ENCODE measurements at places on chromosomes 2 and 18.

DNA sequence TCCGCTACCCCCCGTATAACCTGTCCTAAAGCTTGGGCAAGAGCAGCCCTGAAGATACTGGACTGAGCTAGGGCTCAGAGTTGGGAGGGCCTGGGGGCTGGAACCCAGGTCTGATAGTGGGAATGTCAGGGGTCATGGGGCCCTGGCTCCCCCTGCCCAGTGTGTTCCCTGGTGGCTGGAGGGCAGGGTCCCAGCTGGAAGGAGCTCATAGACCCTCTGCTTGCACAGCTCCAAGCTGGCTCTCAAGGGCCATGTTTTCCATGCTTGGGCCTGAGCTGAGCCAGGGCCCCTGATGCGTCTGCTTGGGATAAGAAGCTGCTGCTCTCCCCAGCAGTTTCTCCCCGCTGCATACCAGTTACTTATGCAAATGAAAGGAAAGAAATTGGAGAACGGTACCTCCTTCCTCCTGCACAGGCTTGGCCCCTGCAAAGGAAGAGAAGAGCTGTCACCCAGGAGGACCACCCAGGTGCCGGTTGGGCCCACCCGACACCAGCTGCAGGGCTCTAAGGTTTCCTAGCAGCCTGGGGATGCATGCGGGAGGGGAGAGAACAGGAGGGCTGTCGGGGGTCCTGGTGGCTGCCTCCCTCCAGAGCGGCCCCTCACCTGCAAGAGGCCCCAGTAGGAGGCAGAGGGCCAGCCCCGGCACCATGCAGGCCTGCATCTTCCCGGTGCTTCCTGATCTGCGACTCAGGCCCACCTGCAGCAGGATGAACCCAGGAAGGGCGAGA is 628 bp downstream of the OTOS start:
- DNase-seq, result no peak

DNA sequence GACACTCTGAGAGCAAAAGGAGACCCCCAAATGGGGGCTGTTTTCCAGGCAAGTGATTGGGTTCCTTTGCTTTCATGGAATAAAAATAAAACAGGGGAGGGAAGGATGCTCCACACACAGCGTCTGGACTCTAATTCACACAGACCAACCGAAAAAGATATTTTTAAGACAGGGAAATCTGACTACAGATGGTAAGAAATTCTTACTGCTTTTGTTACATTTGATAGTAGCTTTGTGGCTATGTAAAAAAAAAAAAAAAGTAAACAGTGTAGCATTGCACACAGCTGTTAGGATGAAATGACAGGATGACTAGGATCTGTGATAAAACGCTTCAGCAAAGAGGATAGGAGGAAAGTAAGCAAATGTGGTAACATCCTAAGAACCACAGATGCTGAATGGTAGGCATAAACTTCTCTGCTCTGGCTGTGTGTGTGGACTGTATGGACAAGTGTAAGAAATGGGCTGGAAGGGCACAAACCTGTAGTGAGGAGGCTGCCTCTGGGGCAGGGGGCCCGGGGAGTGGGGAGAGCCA is 207.6 kb downstream of the ANAPC1 start:
- no peak for DNase-seq

- DNase-seq, result no peak
Measured at GRCh38 chr2:238427435-238428162, 872 bp downstream of the ASB1 start.

GRCh38 chr18:3712491-3712890 is 262.5 kb downstream of the TGIF1 start:
- DNase-seq, result no peak

- DNase-seq, result no peak
Measured at GRCh38 chr2:170533156-170533555, 182.0 kb upstream of the SP5 start.

DNA sequence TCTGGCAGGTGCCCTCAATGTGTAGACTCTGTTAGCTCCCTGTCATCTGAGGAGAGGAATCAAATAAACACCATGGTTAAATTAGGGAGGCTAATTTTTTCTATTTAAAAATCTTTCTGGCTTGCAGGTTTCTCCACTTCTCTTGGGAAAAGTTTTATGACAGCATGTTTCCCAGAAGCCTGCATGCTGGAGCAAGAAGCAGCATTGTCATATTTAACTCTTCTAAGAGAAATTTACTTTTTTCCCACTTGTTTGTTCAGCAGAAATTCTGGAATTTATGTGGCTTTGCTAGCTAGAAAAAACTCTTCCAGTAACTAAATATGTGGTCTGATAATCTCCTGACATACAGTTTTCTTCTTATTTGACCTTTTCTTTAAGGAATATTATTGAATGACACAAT is 230.5 kb downstream of the PARD3B start:
- DNase-seq, result no peak

DNA sequence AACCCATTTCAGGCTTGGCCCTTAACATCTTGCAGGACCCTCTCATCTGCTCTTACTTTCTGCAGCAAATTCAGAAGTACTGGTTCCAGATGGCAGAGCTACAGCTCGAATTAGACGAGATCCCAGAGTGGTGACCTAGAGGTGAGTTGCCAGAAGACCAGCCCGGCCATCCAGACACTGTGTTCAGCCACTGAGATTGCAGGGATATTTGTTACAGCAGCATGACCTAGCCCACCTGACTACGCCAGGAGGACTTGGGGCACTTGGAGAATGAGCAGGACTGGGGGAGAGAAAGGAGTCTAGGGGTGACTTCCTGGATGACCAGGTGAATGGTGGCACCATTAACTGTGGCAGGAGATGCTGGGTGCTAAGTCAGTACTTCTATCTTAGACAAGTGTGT is 67.2 kb upstream of the ID2 start:
- no peak for DNase-seq

- no peak for DNase-seq
Measured at GRCh38 chr18:74528478-74528877, 5.8 kb upstream of the CNDP1 start.

DNA sequence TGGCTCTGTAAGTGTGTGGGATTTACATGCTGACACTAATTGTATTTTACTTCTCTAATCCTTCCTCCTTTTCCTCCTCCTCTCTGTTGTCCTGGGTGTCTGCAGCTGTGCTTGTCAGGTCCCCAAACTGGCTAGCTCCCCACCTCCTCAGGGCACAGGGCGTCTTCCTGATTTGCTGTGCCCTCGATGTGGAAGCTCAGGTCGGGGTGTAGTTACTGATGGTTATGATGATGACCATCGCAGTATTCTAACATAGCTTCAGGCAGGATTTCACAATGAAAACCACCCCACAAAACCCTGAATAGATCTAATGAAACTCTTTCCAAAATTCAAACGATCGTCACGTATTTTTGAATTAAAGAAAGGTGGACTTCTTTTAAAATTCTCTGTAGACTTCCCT is 428.4 kb downstream of the TGIF1 start:
- DNase-seq, result no peak

DNA sequence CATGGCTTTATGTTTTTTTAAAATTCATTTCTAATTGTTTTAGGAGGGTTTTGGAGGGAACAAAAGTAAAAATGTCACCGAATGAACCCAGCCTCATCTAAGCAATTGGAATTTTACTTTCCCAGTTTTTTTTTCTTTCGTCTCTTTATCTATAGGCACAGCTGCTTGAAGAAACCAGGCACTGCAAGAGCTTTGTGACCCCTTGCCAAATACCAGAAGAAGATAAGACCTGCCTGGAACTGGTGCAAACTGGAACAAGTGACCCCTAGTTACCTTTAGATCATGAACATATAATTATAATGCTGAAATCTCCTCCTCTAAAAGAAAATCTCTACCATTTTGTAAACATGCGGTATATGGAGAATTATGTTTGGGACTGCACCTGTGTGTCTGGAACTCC is 100.9 kb downstream of the TSN start:
- no peak for DNase-seq

- DNase-seq, result no peak
Measured at GRCh38 chr2:64735504-64735903, 81.8 kb upstream of the SERTAD2 start.

GRCh38 chr2:46381263-46381849 is 84.1 kb downstream of the EPAS1 start:
- DNase-seq, result no peak

- DNase-seq, result no peak
Measured at GRCh38 chr2:43430489-43430888, 165.3 kb downstream of the THADA start.

DNA sequence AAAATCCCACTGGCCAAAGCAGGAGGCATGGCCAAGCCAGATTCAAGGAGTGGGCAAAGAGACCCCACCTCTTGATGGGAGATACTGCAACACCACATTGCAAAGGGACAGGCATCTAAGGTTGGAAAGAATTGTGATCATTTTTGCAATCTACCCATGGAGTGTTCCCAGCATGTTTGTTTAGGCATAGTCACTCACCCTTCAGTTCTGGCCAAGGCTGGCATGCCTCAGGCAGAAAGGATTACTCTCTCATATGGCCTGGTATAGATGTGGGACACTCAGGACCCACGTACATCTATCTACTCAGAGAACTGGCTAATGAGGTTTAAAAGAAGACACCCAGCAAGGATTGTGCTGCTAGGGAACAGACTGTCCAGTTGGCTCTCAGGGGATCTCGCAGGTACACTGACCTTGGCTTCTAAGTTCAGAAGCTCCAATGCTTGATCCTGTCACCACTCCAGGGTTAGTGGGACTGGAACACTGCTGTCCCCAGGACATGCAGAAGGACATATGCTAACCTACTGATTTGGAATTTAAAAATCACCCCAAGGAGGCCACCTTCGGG is 183.7 kb downstream of the KLHL29 start:
- DNase-seq, result no peak

- DNase-seq, result no peak
Measured at GRCh38 chr2:17765398-17765797, 11.5 kb downstream of the GEN1 start.

- no peak for DNase-seq
Measured at GRCh38 chr2:135555311-135555710, 24.0 kb downstream of the R3HDM1 start.

- no peak for DNase-seq
Measured at GRCh38 chr2:238861013-238861730, 13.3 kb downstream of the TWIST2 start.

GRCh38 chr2:10452312-10452711 is 4.2 kb upstream of the ODC1 start:
- DNase-seq, result no peak

GRCh38 chr18:69786427-69786826 is 161.2 kb downstream of the CD226 start:
- no peak for DNase-seq

GRCh38 chr18:31513189-31513935 is 15.4 kb downstream of the DSG2 start:
- no peak for DNase-seq

DNA sequence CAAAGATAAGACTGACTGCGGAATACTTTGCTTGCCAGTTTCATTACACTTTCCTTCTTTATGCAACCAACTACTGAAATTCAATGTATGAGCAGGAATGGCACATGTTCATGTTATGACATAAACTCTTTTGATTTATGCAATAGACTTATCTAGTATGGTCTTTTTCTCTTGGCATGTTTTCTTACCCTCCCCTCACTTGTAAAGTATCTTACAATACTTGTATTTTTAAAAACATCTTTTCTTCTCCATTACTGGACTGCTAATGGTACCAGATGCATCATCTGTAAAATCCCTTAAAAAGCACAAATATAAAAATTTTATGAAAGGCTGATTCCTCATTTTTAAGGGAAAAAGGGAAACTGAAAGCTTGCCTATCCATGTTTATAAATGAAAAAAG is 373.8 kb downstream of the ZEB2 start:
- no peak for DNase-seq

- no peak for DNase-seq
Measured at GRCh38 chr18:76255070-76255683, 239.9 kb downstream of the ZNF516 start.

DNA sequence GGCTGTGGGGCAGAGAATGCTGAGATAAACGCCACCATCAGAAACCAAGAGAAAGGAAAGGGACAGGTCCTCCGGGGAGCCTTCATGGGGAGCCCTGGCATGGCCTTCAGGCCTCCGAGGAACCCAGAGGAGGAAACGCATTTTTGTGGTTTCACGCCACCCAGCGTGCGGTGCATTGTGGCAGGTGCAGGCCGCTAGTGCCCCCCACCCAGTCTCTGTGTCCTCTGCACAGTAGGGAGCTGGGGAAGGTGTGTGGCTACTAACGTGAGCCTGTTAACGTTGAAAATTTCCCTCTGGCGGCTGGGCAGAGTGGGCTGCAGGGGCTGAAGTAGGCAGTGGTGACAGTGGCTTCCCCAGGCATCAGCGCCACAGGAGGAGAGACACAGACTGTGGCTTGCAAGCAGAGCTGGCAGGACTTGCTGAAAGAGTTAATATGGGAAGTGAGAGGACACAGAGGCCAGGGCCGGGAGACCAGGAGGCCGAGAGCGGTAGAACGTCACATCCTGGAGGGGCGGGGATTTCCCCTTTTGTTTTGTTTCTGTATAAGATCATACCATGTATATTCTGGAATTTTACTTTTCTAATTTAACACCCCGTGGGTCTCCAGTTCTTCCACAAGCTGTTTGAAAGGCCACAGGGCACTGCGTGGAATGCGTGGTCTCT is 166.9 kb downstream of the GBX2 start:
- DNase-seq, result no peak

DNA sequence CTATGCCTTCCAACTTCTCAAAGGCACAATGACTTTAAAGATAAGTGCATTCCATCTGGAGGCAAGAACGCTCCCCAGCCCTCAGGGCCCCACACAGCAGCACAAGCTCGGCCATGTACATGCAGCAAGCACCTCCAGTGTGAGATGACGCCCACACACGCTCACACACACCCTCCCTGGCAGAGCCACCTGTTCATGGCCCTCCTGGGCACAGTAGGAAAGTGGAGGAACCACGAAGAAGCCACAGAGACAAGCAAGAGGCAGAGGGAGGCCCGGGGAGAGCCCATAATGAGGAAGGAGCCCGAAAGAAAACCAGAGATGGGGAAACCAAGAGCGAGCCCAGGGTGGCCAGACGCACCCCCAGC is 21.7 kb downstream of the BIN1 start:
- no peak for DNase-seq

All from NCI-H748 treated with DMSO at 0.1 percent for 48 hours (cell line).